GOT3 (cell line): ENCODE measurements at places on chromosomes 3 and 15.

- DNase-seq: no peak
These were observed 53.4 kb upstream of the CHD2 start for GRCh38 chr15:92846741-92847140.

DNA sequence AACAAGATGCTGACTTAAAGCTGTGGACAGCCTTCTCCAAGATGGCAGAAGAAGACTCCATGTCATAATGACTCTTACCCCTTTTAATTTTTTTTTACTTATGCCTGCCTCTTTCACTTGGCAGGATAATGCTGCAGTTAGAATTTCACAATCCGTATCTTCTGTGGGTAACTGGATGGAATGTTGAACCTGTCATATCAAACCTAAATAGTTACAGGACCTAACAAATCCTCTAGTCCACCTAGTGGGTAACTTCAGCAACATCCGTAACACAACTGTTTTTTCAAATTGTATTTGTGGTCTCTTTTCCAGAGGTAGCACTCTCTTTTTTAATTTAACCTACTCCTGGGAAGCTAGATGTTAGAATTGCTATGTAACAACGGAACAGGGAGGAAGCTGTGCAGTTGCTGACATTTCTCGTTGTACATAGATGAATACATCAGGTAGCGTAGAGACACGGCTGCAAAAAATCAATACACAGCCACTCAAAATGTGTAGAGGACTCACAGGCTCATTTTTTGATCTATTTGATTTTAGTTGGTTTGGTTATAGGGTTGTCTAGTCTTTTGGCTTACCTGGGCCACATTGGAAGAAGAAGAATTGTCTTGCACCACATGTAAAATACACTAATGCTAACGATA is 43.9 kb upstream of the TRPM1 start:
- no peak for DNase-seq

DNA sequence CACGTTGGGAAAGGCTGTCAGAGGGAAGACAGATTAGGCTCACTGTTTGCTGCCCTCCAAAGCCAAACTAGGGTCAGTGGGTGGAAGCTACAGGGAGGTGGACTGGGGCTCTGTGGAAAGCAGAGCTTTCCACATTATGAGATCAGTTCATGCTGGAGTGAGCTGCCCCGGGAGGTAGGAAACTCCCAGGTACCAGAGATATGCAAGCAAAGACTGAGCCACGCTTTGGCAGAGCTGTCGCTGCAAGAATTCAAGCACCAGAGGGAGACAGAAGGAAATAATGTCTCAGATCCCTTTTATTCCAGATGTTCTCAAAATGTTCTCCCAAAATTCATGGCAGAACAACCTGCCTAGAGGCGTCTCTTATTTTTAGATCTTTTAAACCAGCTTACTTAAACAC is 286.6 kb downstream of the WDR72 start:
- DNase-seq: no peak

GRCh38 chr3:61919371-61919770 is 358.0 kb downstream of the PTPRG start:
- DNase-seq: no peak

- no peak for DNase-seq
These were observed 63.5 kb upstream of the SLITRK3 start for GRCh38 chr3:165259541-165260193.

DNA sequence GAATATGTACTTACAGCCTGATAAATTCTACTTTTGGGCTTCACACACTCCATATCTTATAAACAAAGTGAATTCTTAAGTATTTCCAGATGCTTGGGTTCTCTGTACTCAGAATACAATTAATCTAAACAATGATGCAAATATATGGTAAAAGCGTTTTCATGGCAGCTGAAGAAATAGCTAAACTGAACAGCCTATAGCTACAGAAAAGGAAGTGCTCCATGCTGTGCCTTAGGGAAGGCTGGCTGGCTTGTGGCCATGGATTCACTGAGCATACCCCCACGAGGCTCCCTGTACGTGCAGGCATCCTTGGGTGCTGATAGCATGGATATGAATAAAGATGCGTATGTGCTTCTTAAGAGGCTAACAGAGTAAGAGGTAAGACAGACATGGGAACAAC is 264.0 kb downstream of the KLF13 start:
- DNase-seq: no peak

DNA sequence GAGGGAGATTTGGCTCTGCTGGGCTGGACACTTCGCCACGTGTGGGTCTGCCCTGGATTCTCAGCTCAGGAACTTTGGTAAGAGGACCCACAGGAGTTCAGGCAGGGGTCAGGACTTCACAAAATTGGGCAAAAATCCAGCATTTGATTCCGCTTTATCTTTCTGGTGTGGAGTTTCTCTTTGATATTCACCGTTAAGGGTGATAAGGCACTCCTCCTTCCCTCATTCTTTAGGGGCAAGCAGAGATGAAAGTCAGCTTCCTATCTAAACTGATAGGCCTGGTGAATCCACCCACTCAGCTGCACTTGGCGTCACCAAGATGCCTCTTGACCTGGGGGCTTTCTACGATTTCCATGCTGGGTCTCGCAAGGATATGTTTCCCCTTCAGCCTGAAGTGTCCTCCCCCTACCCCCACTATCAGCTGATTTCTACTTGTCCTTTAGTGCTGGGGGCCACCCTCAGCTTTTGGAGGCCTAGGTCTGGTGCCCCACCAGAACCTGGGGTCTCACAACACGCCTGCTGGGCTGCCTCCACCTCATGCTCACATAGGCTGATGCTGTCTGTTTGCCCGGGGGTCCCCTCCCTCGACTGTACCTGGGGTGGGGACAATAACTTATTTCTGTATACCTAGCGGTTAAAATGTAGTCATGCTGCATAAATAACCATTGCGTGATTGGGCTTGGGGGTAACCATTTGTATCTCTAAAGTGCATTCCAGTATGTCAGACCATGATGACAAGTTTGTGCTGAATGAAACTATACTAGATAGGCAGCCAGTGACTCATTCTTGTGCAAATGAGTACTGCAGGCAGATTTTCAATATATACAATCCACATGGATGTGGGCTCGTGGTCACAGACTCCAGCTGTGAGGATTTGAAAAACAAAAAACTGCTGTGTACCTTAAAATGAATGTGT is 248.3 kb downstream of the ADAMTS17 start:
- DNase-seq: no peak
